Activated T-cell treated with anti-CD3 and anti-CD28 coated beads, Interleukin-2, amount 50 U/mL, for 72 hours (primary cell): ENCODE measurements at places on chromosomes 3 and 15. TPM values are rescaled to one million over a fixed set of nuclear protein-coding genes. Genes with fewer than 3 reads are reported as not detected.
A peak's percentile ranks its signal among the peaks of the same experiment; 100 is the strongest.

- H3K27ac ChIP-seq = peak overlapping the region; percentile 40
- H3K36me3 ChIP-seq = peaks cover 10% of the 10 kb centered on the region
- no peaks in the 10 kb centered on the region for H3K27me3 ChIP-seq
- DNase-seq = no peak
- peak overlapping the region; percentile 15 for H3K4me3 ChIP-seq
These were observed 17.0 kb downstream of the SELENOT start for GRCh38 chr3:150620002-150620689.

DNA sequence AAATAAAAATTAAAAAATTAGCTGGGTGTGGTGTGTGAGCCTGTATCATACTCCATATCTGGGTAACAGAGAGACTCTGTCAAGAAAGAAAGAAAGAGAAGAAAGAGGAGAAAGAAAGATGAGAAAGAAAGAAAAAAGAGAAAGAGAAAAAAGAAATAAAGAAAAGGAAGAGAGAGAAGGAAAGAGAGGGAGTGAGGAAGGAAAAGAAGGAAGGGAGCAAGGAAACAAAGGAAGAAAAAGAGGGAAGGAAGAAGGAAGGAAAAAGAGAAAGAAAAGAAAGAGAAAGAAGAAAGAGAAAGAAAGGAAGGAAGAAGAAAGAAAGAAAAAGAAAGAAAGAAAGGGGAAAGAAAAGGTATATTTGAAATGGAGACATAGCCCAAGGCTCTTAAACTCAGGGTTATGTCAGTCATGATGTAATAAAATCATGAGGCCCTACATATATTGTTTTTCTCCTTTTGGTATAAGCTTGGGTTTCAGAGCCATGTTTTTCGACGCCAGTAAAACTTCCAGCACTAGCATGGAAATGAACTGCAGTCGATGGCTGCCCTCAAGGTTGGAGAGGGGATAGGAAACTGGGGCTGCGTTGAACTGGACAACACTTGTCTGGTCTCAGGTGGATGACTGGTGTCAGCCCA is 38.0 kb upstream of the RFTN1 start:
- no peaks in the 10 kb centered on the region for H3K36me3 ChIP-seq
- peak overlapping the region; percentile 97 for H3K27ac ChIP-seq
- DNase-seq = no peak
- peaks cover 16% of the 10 kb centered on the region for H3K27me3 ChIP-seq
- H3K4me3 ChIP-seq = no peak overlapping the region
- peaks cover 25% of the 10 kb centered on the region for H3K4me1 ChIP-seq

DNA sequence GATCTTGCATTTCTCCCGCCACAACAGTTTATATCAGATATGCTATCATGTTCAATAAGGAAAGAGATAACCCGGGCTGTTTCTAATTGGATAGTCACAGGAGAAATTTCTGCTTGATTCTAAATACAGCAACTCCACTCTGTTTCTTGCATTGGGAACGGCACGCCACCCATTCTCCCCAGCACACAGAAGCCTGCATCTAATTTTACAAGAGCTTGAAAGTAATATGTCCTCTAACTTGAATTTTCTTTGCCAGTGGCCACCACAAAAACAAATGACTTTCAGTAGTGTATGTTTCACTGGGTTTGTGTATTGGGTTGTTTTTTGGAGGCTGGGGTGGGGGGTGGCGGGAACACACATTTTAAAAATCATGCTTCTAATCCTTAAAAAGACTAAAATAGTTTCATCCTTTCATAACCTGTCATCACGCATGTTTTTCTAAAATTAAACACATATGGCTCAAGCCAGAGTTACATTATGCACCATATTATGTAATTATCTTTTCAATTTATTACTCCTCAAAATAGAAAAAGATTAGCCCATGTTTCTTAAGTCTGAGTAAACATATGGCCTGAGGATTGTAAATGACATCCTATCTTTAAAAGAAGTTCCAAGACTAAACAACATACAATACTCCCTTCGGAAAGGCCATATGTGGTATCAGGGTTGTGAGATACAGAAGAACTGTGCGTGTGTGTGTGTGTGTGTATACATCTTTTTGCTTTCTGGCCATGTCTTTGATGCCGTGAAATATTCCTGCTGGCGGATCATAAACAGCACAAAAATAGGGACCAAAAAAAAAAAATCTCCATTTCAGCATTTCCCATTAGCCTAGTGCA is 176.3 kb downstream of the FOXP1 start:
- no peaks in the 10 kb centered on the region for H3K36me3 ChIP-seq
- H3K27ac ChIP-seq = no peak overlapping the region
- H3K27me3 ChIP-seq = no peaks in the 10 kb centered on the region
- no peak overlapping the region for H3K4me3 ChIP-seq

- H3K36me3 ChIP-seq = peaks cover 8% of the 10 kb centered on the region
- H3K27me3 ChIP-seq = no peaks in the 10 kb centered on the region
- no peak overlapping the region for H3K4me3 ChIP-seq
- peaks cover 71% of the 10 kb centered on the region for H3K4me1 ChIP-seq
- DNase-seq = no peak
These were observed 5.6 kb downstream of the GMPS start for GRCh38 chr3:155876037-155876436.

DNA sequence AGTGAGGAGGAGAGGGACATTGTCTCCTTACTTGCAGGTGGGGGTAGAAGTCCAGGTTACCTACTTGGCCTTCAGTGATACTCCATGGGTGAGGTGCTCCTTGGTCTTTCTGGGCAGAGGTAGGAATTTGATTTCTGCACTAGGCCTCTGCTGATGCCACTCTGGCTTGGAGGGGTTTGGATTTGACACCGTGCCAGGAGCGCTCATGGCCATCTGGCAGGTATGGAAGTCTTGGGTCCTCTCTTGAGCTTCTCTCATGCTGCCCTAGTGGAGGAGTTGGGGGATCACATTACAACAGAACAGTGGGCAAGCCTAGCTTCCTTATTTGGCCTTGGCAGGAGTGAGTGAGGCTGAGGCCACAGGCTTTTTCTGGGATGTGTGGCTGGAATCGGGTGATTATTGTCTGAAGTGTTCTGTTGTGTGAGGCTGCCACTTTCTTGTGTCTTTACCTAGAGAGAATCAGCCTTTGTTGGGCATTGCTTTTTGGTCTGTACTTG is 525.0 kb downstream of the GABRG3 start:
- no peaks in the 10 kb centered on the region for H3K36me3 ChIP-seq
- H3K27me3 ChIP-seq = no peaks in the 10 kb centered on the region
- DNase-seq = no peak
- H3K4me1 ChIP-seq = no peaks in the 10 kb centered on the region
- H3K27ac ChIP-seq = no peak overlapping the region
- H3K4me3 ChIP-seq = no peak overlapping the region

- no peak for DNase-seq
- H3K36me3 ChIP-seq = peaks cover 28% of the 10 kb centered on the region
- no peak overlapping the region for H3K27ac ChIP-seq
These were observed 399.4 kb downstream of the SHQ1 start for GRCh38 chr3:72448858-72449257.

GRCh38 chr15:75718328-75718727 is 5.7 kb upstream of the CSPG4 start:
- no peak overlapping the region for H3K27ac ChIP-seq
- DNase-seq = no peak
- H3K4me1 ChIP-seq = peaks cover 16% of the 10 kb centered on the region
- peaks cover 21% of the 10 kb centered on the region for H3K27me3 ChIP-seq

DNA sequence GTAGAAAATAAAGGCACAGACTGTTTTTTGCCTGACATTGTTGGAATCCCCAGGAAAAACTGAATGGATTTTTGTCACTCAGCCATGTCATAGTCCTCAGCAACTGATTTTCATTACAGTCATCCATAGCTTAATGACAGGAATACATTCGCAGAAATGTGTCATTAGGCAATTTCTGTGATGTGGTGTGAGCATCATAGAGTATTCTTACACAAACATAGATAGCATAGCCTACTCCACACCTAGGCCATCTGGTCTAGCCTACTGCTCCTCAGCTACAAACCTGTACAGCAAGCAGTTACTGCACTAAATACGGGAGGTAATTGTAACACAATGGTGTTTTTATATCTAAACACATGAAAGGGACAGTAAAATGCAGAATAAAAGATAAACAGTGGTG is 34.4 kb upstream of the FBN1 start:
- no peaks in the 10 kb centered on the region for H3K4me1 ChIP-seq
- H3K27me3 ChIP-seq = peaks cover 5% of the 10 kb centered on the region
- no peak overlapping the region for H3K27ac ChIP-seq
- no peak for DNase-seq

DNA sequence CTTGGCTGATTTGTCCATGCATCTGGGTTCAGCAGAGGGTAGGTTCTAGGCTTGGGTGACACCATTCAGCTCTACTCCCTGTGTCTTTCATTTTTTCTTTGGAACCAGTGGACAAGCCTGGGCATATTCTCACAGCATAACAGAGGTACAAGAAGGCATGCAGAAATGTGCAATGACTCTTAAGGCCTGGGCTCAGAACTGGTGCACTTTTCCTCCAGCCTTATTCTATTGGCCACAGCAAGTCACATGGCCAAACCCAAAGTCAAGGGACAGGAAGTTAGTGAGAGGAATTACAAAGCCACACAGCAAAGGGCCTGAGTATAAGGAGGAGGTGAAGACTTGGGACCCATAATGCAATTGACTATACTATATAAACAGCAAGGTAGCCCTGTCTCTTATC is 200.9 kb upstream of the CTDSPL start:
- no peaks in the 10 kb centered on the region for H3K36me3 ChIP-seq
- H3K4me3 ChIP-seq = no peak overlapping the region
- H3K27ac ChIP-seq = no peak overlapping the region
- H3K27me3 ChIP-seq = peaks cover 17% of the 10 kb centered on the region
- no peak for DNase-seq
- H3K4me1 ChIP-seq = no peaks in the 10 kb centered on the region

DNA sequence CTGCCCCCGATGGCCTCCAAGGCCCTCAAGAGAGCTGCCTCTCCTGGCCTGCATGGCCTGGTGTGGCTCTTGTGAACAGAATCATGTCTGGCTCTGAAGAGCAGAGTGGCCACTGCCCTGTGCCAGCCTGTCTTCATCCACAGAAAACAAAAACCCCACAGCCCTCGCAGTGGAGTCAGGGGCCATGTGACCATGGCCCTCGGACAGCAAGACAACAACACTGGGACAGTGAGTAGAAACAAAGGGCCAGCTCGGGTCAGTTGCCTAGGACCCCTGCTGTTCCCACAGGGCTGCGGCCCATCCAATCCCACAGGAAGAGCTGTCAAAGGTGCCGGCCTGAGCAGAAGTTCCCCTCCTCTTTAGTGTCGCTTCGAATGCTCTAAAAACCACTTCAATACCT is 72.5 kb downstream of the UMPS start:
- no peak for DNase-seq
- no peaks in the 10 kb centered on the region for H3K36me3 ChIP-seq
- no peaks in the 10 kb centered on the region for H3K4me1 ChIP-seq
- H3K27ac ChIP-seq = no peak overlapping the region

Gene WDR49
- 0.14 TPM for total RNA-seq

Gene SNX33
- total RNA-seq = 3.1 TPM

Gene IQCH
- 3.6 TPM for total RNA-seq
